ENCODE measurements at places on chromosomes 13 and 19. TPM values are rescaled to one million over a fixed set of nuclear protein-coding genes. Genes with fewer than 3 reads are reported as not detected.

DNA sequence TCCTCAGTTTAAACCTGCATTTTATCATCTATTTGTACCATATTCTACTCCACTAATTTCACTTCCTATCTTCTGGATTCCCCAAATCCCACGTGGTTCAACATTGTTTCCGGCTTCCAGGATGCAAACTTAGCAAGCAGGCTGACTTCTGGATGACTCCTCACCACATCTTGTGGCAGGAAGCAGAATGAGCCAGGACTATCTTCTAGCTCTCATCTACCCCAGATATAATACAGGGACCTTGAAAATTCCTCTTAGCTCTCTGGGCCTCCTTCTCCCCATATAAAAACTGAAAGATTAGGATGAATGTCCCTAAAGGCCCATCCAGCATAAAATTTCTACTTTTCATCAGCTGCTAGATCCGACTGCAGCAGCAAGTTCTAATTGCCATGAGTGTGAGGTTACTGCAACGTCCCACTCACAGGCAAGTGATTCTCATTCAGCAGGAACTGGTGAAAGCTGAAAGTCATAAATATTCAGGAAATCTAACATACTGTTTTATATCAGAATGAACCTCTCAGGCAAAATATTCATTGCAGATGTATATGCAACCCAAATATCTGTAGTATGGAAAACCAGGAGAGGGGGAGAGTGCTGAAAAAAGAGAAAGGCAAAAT lies 93.4 kb downstream of the KCTD12 start:
- DNase-seq, result no peak

GRCh38 chr19:52307275-52307674 lies 10.3 kb downstream of the ZNF480 start:
- no peak for DNase-seq

DNA sequence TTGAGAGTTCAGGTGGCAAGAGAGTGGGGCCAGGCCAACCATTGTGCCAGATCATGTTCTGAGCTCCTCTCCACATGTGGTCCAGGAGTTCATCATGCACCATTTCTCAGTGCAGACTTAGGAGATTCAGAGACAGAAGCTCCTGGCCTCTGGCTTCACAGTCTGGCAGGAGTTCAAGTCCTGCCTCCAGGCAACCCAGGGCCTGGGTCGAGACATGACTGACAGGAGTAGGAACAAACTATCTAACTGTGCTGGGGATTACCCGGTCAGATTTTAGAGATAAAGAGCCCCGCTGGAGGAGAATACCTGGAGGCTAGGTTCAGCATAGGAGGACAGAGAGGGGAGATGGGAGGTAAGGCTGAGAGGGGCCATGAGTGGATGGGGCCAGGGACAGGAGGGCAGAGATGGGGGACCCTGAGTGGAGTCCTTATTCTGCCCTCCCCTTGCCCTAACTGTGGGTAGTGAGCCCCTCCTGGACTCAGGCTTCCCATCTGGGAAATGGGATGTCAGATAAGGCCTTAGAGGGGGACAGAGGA lies 906 bp upstream of the CYP4F11 start:
- DNase-seq, result no peak

DNA sequence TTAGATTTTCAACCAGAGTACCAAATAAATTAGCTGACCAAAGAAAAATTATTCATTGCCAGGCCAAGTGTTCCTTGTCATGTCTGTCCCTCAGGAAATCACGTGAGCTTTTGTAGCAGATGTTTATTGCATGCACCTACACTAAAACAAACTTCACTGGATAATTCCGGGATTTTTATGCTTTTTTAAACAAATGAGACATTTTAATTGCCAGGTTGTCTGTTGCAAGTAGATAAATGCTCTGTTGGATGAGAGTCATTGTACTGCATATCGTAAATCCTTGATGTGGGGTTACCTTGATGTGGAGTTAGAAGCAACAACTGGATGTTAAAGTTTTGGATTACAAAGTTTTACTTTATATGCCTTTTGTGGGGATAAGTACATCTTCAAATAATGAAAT lies 1187.7 kb upstream of the PCDH9 start:
- no peak for DNase-seq

DNA sequence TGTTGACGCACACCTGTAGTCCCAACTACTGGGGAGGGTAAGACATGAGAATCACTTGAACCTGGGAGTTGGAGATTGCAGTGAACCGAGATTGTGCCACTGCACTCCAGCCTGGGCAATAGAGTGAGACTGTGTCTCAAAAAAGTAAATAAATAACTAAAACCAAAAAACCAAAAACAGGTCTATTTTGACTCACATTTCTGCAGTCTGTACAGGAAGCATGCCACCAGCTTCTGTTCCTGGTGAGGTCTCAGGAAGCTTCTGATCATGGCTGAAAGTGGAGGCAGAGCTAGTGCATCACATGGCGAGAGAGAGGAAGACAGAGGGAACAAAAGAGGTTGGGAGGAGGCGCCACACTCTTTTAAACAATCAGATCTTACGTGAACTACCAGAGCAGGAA lies 142.5 kb downstream of the ITGBL1 start:
- no peak for DNase-seq

DNA sequence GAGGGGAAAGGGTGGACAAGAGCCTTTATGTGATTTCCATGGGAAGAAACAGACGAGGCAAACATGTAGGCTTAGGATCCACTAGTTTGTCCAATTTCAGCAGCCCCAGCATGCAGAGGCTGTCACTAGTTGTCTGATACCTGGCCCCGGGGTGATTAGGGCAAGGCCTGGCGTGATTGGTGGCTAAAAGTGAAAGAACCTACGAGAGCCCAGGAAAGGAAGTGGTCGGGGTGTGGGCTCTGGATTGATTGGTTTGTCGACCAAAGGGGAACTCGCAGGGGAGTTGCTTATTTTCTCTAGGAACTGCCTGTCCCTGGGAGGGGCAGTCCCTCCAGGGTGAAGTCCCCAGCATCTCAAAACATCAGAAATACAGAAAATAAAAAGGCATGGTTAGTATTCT lies 64.2 kb upstream of the UQCRFS1 start:
- DNase-seq, result no peak

GRCh38 chr13:85170372-85170771 lies 628.8 kb downstream of the SLITRK6 start:
- no peak for DNase-seq

GRCh38 chr13:26619358-26619757 lies 61.9 kb downstream of the WASF3 start:
- DNase-seq, result no peak

DNA sequence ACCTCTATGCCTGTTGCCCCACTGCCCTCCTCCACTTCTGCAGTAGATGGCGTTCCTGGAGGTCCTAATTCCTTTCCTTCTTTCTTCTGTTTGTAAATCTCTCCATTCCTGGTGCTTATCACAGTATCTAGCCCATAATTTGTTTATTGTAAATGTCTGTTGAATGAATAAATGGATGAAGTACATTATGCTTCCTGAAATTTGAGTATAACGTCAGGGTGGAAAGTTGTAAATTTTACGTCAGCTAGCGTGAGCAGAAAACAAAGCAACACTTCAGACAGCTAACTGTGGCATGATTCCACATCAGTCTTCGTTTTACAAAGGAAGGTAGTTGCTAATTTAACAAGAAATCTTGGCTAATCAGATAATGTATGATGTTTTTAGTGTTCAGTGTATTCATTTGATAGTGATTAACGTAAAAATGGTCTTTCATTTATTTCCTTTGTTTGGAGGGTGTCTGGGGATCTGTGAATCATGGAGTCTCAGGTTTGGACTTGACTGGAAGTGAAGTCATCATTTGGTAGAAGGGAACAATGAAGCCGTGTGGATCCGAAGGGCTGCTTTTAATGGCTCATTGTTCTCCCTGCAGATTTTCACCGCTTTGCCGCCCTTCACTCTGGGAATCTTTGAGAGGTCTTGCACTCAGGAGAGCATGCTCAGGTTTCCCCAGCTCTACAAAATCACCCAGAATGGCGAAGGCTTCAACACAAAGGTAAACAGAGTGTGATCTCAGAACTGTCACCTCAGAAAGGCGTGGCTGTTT lies 215.1 kb downstream of the SHISA2 start:
- DNase-seq, result no peak

- no peak for DNase-seq
Observed at GRCh38 chr13:24083722-24084421, 76.6 kb upstream of the SPATA13 start.

DNA sequence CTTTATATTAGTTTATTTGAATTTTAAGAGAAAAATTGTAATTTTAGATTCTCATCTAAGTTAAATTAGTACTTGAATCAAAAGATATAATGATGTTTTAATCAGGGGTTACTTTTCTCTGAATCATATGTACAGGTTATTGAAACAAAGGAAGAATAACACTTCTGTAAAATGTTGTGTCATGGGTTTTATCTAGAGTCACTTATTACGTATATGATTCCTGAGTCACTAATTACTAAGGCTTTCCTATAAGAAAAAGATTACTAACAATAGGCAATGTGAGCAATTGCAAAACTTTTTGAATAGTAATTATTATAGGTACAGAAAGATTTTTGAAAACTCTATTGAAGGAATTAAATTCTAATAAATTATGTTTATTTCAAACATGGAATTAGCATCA lies 99.2 kb upstream of the KLF5 start:
- no peak for DNase-seq

- DNase-seq, result no peak
Observed at GRCh38 chr13:29952245-29952644, 101.8 kb upstream of the UBL3 start.

- DNase-seq, result no peak
Observed at GRCh38 chr13:25733696-25734435, 317.9 kb downstream of the SHISA2 start.

DNA sequence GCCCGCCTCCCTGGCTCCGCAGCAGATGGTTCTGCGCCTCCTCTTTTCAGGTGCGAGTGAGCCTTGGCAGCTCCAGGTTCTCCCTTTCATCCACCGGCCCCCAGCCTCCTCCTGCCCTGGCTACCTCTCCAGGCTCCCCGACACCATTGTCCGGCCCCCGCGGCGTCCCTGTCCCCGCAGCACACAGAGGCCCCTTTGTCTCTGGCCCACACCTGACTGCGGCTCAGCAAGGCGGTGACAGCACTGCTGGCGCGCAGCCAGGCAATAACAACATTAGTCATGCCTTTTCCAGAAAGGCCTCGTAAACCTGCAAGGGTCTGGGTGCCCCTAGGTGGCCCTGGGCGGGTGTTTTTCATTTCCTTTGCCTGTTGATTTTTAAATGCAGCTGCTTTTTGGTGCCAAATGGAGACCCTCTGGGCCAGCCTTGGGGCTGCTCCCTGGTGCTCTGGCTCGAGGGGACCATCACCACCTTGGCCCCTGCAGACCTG lies 73.2 kb upstream of the MEDAG start:
- peak; percentile 58 for DNase-seq

GRCh38 chr13:23399347-23399746 lies 34.2 kb downstream of the SACS start:
- no peak for DNase-seq

- DNase-seq, result no peak
Observed at GRCh38 chr19:18780631-18781030, 10.5 kb downstream of the COMP start.

DNA sequence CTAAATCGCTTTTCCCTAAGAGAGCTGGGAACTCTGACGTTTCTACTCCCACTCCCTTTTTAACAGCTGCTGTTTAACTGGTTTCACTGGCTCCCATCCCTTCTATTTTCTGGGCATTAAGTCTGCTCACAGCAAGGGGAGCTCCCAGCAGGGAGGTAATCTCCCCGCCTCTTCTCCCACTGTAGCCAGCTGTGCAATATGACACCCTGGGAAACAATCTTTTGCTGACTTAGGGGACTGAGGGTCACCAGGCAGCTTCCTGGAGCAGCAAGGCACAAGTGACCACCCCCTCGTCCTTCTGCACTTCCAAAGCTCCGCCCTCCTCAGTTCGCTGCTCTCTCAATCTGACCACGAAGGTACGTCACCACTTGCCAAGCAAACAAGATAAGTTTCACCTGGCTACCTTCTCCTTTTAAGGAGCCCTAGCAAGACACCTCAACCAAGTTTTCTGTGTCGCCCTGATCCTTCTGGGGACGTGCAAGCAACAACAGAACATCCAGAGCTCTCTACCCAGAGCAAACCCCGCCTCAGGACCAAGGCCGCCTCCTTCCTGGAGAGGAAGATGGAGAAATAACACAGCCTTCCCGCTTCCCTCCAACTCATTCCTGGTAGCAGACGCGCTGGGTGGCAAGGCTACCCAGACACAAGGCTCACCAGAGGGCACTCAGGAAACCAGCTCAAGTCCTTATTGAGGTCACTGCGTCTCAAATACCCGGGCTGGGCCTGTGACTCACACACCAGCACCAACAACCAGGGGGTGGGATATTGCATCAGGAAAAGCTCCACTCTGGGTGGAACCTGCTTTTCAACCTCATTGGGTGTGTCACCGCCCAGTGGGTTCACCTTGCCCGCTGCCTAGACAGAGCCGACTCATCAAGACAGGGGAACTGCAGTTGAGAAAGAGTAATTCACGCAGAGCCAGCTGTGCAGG lies 92.4 kb downstream of the STK24 start:
- DNase-seq, result peak; percentile 45

- no peak for DNase-seq
Observed at GRCh38 chr13:40631605-40632004, 34.8 kb downstream of the FOXO1 start.

- no peak for DNase-seq
Observed at GRCh38 chr19:15563931-15564330, 51.1 kb upstream of the CYP4F8 start.

DNA sequence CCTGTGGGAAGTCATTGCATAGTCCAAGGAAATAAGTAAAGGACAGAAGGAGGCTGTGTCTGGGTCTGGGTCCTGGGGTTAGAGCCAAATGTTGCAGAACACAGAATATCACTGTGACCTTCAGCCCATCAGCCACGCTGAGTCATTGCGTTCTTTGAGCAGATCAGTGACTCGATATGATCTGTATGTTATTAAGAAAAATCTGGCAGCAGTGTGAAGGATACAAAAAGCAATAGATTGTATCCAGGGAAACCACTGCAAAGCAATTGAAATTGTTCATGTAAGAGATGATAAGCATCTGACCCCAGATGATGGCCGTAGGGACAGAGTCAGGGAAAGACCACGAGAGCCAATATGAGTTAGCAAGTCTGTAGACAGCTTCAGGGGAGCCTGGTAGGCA lies 1575.1 kb upstream of the SLC10A2 start:
- no peak for DNase-seq

DNA sequence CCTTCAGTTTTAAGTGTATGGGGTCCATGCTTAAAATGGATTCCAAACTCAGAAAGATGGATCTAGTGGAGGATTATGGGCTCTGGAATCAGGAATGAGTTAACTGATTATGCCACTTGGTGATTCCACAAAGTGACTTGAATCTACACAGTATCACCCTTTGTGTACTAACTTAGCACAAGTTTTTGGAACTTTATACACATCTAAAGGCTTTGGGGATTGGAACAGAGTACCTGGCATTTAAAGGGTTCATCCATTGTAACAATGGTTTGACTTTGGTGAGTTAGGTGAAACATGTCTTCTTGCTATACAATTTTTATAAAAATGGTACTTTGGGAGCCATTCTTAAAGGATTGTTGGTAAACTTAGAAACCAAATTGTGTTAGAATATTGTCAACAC lies 1.1 kb downstream of the RPL21 start:
- no peak for DNase-seq

DNA sequence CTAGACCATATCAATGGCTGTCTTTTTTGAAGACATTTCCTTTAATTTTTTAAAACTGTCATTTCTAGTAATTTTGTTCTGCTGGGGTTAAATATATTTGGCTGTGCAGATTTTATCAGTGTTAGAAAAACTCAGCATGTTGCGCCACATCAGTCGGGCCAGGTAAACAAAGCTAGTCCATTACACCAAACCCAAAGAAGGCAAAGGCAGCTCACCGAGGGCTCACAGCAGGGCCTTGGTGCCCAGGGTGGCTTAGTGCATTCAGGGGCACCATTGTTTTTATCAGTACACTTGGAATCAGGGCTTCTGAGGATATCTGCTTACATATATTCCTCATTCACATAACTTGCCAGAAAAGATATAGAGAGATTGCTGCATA lies 22.2 kb downstream of the SPATA13 start:
- DNase-seq, result no peak

The PLK5 gene
- 0.38 TPM for total RNA-seq

The CFAP97D2 gene
- not detected for total RNA-seq

The KLHL1 gene
- not detected for total RNA-seq
